ENCODE measurements at places on chromosomes 1 and 21.

DNA sequence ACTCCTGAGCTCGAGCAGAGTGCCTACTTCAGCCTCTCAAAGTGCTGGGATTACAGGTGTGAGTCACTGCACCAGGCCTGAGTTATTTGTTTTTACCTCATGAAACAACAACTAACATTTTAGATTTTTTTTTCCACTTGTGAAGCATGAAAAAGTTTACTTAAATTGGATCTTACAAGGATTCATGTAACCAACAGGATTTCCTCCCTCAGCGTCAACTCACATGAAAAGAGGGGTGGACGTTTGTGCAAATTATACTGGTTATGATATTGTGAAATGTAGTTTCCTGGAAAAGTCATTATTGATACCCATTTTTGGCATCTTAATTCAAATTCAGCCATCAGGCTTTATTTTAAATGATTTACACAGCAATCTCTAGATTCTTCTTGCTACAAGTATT, 6.5 kb downstream of the CNST start:
- DNase-seq: no peak

GRCh38 chr21:36661511-36662309, 37.2 kb upstream of the SIM2 start:
- DNase-seq: no peak

GRCh38 chr1:205324781-205325180, 3.2 kb upstream of the NUAK2 start:
- no peak for DNase-seq

- DNase-seq: no peak
Measured at GRCh38 chr1:25039229-25039628, 109.2 kb upstream of the RUNX3 start.

DNA sequence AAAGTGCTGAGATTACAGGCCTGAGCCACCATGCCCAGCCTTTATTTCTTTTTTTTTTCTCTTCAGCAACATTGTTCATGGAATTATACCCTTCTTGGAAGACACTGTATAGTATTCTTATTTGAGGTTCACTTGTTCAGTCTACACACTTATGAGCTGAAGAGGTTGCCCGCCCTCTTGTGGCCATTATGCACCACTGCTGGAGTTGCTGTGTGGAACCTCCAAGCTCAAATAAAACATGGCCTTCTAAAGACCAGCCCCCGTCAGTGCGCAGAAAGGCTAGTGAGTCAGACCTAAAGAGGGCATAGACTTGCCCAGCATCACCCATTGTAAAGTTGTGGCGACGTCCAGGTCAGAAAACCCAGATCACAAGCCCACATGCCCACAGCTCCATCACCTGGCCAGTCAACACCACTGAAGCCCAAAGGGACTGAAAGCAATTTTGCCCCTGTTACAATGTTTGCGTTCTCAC, 20.4 kb downstream of the LURAP1 start:
- peak; percentile 70 for DNase-seq

GRCh38 chr1:42420911-42421585, 34.8 kb downstream of the ZMYND12 start:
- no peak for DNase-seq

GRCh38 chr1:224392411-224393249, 36.0 kb downstream of the CNIH4 start:
- no peak for DNase-seq

GRCh38 chr1:198072177-198072576, 84.6 kb upstream of the NEK7 start:
- no peak for DNase-seq

- DNase-seq: no peak
Measured at GRCh38 chr21:40668555-40669275, 178.2 kb downstream of the DSCAM start.

- DNase-seq: no peak
Measured at GRCh38 chr21:22438428-22439086, 1440.3 kb downstream of the NCAM2 start.

GRCh38 chr1:151994956-151995355, 1.3 kb upstream of the S100A10 start:
- DNase-seq: no peak

DNA sequence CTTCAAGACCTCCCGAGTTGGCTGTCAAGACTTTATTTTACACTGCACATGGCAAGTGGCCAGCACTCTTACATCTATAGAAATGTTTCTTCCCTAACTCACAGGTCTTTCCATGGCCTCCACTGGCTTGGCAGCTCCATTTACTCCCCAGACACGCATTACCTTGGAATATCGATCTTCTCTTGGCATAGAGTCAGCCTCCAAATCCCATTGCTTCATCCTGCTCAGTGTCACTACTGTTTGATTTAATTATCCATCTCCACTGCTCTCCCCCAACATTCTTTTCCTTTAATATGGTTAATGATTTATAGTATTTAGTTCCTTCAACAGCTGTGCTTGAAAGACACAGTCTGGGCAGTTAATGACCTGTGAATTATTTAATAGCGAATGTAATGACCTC, 241.2 kb upstream of the MAP1LC3C start:
- DNase-seq: no peak

DNA sequence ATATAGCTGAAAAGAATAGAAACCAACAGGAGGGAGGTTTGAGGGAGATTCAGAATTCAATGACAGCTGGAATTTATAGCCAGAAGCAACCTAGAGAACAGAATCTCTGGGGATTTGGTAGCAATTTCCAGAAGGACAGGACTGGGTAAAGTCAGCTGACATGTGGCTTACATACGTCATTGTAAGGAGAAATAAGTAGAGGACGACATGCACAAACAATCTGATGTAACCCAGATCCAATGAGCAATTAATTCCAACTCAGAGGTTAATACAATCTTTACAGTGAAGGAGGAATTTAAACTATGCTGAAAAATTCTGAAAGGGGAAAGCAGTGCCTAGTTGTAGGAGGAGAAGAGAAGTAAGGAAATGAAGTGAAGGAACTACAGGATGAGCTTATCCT, 383.9 kb downstream of the PTBP2 start:
- no peak for DNase-seq

- no peak for DNase-seq
Measured at GRCh38 chr1:165468726-165469249, 23.9 kb upstream of the RXRG start.
